ENCODE measurements at places on chromosomes 11 and 22.

- peak; percentile 56 for DNase-seq
Measured at GRCh38 chr22:38696606-38697424, 3.9 kb downstream of the JOSD1 start.

- no peak for DNase-seq
Measured at GRCh38 chr11:64545619-64546018, 45.4 kb upstream of the SLC22A12 start.

DNA sequence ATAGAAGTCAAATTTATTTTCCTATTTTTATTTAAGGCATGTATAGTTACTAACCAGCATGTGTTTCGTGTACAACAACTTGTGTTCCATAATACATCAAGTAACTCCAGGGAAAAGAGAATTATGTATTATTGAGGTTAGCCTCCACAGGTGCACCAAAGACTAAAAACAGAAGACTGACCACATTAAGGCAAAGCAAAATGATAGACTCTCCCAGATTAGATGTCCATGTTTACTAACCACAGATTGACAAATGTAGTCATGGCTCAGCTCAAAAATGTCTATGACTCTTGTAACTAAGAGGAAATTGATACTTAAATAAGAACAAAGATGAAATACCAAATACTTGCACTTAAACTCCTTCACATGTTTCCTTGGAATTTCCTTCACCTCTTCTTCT, 238.5 kb downstream of the METTL15 start:
- no peak for DNase-seq

DNA sequence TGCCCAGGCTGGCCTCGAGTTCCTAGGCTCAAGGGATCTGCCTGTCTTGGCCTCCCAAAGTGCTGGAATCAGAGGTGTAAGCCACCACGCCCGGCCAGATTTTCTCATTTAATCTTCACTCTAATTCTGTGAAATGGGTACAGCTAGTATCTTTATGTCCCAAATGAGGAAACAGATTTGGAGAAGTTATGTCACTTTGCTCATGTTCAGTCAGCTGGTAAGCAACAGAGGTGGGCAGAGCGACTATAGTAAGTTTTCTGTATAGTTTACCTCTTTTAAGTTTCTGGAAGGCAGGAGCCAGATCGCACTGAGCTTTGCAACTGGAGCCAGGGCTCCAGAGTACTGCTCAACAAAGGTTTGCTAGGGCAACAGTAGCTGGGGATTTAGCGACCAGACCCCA, 33.2 kb downstream of the RCOR2 start:
- no peak for DNase-seq

DNA sequence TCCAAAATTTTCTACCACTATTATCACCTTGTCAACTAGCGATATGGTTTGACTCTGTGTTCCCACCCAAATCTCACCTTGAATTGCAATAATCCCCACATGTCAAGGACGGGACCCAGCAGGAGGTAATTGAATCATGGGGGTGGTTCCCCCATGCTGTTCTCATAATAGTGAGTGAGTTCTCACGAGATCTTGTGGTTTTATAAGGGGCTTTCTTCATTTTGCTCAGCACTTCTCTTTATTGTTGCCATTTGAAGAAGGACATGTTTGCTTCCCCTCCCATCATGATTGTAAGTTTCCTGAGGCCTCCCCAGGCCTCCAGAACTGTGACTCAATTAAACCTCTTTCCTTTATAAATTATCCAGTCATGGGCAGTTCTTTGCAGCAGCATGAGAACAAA, 73.5 kb upstream of the ZC3H12C start:
- DNase-seq = no peak

DNA sequence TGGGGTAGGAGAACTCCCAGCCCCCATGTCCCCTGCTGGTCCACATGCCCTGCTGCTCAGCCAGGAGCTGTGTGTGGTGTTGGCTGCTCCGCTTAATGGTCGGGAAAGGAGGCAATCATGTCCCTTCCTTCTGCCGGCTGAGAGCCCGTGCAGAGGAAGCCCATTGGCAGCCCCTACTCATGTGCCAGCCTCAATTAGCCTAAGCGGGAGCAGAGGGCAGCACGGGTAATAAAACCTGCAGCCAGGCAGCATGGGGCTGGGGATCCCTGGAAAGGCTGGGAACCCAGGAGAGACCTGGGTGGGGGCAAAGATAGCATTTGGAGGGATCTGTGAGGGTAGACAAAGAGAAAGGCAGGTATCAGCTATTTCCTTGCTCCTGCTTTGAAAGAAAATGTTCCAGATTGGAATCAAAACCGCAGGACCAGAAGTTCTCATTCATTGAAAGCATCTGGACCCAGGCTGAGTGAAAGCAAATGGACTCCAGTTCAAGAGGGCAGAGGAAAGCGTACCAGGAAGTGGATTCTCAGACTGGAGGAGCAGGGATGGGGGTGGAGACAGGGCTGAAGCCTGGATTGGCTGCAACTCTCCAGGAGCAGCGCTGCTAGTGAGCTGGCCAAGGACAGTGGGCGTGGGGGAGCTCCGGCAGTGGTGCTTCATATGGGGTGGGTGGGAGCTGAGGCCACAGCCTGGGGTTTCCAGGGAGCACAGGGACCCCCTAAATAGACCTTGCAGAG, 103.4 kb upstream of the NECTIN1 start:
- DNase-seq = no peak

GRCh38 chr11:27563201-27563600, 56.6 kb upstream of the LIN7C start:
- no peak for DNase-seq

DNA sequence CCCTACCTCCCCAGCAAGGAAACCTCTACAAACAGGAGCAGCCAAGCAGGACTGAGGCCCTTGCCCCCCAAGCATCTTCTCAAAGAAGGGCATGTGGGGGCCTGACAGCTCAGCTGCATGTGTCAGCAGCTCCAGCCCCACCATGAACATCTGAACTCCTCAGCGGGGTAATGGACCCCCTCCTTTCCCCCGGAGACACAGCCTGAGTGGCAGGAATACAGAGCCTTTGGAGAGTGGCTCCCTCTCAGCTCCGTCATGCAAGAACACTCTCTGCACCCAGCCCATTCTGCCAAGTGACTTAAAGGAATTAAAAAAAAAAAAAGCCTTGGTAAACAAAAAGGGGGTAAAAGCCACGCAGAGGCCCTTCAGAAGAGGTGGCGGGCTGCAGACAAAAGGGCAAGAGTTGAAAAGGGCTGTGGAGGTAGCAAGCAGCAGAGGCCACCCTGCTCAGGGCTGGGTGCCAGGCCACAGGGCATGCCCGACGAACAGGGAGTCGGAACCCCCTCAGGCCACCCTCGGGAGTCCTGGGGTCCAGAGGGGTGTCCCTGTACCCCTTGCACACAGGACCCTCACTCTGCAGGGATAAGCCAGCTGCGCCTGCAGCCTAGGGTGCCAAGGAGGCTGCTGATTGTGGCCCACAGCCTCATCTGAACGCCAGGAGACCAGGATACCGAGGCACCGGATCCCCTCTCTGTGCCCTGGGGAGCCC, 62.5 kb downstream of the MACROD1 start:
- DNase-seq = no peak

DNA sequence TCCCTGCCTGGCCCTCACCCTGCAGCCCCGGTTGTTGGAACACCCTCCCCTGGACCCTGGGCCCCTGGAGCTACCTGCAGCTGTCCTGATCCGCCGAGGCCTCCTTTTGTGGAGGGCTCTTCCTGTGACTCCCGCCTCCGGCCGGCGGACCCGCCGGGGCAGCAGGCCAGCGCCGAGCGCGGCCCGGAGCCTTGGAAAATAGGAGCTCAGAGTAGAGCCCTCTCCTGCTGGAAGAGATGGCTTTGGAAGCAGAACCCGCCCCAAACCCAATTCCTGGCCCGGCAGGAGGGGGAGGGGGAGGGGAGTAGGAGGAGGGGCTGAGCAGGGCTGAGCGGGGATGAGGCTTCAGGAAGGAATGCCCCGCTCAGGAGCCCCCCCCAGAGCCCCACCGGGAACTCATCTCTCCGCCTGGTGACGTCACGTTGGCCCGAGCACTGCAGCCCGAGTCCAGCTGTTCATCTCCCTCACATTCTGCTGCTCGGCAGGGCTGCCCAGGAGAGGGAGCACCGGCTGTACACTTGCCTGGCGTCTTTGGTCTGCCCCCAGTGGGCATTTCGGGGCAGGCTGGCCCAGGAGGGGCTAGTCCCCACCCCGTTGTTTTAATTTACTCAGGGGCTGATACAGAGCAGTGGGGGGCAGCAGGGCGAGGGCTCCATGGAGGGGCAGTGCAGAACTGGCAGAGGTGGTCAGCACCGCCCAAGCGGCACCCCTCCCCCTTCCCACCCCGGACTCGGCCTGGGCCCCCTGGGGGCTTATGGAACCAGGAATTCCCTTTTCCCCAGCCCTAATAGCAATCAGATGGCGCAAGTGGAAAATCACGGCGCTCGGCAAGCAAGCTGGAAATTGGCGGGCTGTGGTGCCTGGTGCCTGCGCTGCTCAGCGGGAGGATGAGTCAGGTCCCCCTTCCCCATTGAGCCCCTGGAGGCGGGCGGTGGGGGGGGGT, at the start of gene MRGPRF:
Gene MRGPRF, minus strand, starts transcription at position 238 of the 943 bp plus-strand sequence. CDS start 3,345 bp downstream, outside the sequence.
- DNase-seq = no peak

- no peak for DNase-seq
Measured at GRCh38 chr22:40051322-40051721, 56.6 kb downstream of the FAM83F start.

- DNase-seq = no peak
Measured at GRCh38 chr11:12120031-12121008, 9.9 kb downstream of the MICAL2 start.

DNA sequence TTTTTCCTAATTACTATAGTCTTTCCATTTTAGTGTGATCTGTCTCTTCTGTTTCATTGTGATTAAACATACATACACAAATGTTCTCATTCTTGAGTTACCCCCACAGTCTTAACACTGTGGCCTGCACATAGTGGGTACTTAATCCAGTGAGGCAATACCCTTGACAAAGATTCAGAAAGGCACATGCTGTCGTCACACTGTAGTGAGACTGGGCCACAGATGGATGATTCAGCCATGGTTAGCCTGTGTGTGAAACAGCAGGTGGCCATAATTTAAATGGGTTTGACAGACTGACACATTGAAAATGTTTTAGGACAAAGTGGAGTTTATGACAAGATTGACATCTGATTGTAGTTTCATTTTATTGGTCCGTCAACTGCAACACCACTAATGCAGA, 313.1 kb downstream of the C11orf87 start:
- DNase-seq = no peak

DNA sequence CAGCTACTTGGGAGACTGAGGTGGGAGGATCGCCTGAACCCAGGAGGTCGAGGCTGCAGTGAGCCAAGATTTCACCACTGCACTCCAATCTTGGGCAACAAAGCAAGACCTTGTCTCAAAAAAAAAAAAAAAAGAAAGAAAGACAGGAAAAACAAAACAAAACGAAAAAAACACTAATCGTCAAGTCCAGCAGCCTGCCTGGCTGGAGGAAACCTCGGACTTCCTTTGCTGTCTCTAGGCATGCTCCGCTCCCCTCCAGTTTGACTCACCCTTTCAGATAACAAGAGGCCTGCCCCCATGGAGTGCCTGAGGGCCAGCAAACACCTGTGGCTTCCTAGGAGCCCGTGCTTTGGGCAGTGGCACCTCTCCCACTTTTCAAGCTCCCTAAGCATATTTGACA, 28.8 kb upstream of the CHKA start:
- no peak for DNase-seq
